Caco-2 (cell line): ENCODE measurements at places on chromosomes 3 and 15.

DNA sequence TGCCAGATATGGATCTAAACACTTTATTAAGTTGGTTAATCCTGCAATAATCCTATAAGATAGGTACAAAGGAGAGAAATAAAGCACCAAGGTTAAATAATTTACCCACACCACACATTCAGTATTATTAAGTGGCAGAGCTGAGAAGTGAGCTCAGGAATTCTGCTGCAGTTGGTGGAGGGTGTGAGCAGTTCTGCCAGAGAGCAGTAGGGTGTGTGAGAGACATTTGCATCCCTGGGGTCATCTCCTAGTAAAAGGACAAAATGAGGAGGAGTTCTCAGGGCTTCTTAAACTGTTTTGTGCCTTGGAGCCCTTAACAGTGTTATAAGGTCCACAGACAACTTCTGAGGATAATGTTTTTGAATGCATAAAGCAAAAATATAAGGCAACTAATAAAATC, 484.5 kb downstream of the TAFA4 start:
- DNase-seq = no peak

GRCh38 chr3:106862067-106862466, 515.2 kb upstream of the CCDC54 start:
- no peak for DNase-seq

- no peak for DNase-seq
Measured at GRCh38 chr3:108472001-108472591, 38.3 kb downstream of the MYH15 start.

DNA sequence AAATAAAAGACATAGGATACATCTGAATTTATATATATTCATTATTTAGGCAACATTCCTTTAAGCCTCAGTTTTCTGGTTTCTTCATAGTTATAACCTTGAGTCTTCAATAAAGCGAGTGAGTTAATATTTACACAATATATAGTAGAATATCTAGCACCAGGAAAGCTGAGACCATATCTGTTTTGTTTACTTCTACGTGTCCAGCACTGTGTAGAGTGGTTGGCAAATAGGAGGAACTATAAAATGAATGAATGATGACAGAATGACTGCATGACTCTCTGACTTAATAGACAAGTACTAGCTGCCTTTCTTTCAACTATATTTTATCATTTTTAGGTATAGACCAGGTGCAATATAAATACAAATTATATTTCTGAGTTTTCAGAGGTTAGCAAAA, 197.8 kb upstream of the RBMS3 start:
- DNase-seq = no peak

- DNase-seq = no peak
Measured at GRCh38 chr3:159839561-159840379, 148.9 kb upstream of the IL12A start.

DNA sequence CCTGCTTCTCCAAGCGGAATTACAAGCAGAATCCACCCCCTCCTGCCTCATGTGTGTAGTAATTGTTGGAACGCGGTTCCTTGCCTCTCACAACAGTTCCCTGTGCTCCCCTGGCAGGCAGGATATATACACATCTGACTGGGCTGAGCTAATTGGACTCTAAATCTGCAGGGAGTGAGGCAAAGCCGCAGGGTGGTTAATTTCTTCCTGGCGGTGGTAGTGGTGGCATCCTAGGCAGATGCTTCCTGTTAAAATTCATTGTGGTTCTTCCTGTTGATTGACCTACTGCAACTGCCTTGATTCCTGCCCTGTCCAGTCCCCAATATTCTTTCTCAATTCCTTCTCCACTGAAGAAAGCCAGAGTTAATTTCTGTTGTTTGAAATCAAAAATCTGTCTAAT, 202.9 kb upstream of the PROK2 start:
- DNase-seq = no peak

GRCh38 chr3:12541625-12542024, 3.7 kb downstream of the MKRN2OS start:
- no peak for DNase-seq

GRCh38 chr3:23159929-23160328, 43.2 kb upstream of the UBE2E2 start:
- no peak for DNase-seq

GRCh38 chr3:80040067-80040466, 272.3 kb upstream of the ROBO1 start:
- no peak for DNase-seq

GRCh38 chr15:90035095-90035839, 34.1 kb downstream of the ZNF710 start:
- DNase-seq = peak; percentile 55

GRCh38 chr3:126867863-126868200, 115.1 kb upstream of the PLXNA1 start:
- DNase-seq = no peak

DNA sequence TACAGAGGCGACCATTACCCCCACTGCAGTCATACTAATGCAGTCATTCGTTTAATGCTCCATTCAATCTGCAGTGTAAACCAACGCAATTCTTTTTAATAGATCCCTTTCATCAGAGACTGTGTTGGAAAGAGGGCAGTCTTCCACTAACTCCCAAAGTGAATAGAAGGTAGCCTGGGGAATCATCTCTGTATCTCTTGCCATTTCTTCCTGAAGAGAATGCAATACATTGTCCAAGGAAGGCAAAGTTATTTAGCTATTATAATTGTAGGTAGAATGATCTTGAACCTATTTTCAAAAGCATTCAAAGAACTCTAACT, 1.3 kb upstream of the SLITRK3 start:
- no peak for DNase-seq

GRCh38 chr3:30474371-30474770, 132.0 kb upstream of the TGFBR2 start:
- no peak for DNase-seq

DNA sequence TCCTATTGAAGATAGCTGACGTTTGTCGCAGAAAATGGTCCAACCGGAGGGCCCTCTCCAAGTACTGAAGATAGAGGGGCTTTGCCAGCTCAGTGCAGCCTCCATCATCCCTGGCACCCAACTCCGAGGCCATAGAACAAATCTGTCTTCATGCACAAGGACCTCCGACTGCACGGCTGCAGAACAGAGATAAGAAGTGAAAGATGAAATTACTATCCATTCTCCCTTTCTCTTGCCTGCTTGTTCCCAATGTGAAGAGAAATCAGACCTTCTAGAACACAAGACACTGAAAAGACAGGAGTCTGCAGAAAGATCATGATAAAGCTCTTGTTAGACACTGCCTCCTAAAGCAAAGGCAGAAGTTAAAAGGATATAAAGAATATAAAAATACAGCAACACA, 19.9 kb downstream of the INO80 start:
- no peak for DNase-seq

DNA sequence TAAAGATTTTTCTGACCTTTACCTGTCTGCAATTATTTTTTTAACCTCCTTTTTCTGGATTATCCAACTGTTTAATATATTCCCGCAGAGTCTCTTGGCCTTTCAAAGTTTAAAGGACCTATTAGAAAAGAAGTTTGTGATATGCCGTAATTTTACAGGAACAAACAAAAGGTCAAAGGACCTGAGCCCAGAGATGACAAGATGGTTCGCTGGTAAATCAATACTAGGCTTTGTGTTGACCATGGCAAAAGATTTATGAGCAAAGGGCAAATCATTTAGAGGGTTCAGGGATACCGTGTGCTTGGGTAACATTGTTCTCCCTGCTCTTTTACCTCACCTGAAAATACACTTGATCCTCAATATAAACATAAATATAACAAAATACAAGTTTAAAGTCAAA, 923.5 kb downstream of the ROBO1 start:
- no peak for DNase-seq

- no peak for DNase-seq
Measured at GRCh38 chr15:80640531-80641121, 54.5 kb upstream of the ABHD17C start.

DNA sequence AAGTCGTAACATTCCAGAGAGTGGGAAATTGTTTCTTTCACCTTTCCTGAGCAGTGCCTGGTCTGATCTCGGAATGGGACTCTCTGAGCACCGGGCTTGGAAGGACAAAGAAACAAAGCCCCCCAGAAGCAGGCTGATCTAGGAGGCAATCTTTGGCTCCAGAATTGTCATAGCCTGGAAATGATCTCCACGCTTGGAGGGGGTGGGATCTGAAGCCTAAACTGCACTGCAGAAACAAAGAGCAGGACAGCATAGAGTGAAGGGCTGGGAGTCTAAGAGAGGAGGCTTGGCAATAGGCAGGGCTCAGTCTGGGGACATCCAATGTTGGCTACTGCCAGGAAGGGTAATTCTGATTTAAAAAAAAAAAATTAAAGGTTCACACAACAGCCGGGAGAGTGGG, 1.9 kb downstream of the CRABP1 start:
- DNase-seq = no peak

DNA sequence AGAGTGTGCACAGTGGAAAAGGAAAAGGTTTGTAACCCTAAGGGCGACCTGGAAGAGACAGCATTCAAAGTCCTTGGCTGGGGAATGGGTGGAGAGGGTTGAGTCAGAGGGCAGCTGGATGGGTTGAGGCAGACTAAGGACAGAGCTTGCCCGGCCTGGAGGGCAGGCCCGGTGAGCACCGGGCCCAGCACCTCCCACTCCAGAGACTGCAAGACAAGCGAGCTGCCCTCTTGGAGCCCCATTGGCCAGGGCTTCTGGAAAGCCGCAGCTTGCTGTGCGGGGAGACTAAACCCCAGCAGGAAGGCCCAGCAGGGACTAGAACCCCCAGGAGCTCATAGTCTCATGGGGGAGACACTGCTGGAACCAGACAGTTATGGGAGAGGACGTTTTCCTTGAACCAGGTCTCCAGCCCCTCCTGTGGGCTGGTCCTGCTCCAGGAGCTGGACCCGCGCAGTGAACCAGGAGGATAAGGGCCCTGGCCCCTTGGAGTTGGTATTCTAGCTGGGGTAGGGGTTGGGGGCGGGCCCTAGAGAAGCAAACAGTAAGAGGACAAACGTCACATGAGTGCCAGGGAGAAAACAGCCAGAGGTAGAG, 59.1 kb downstream of the RGMA start:
- DNase-seq = peak; percentile 46

- no peak for DNase-seq
Measured at GRCh38 chr3:34183611-34184340, 385.3 kb downstream of the PDCD6IP start.

DNA sequence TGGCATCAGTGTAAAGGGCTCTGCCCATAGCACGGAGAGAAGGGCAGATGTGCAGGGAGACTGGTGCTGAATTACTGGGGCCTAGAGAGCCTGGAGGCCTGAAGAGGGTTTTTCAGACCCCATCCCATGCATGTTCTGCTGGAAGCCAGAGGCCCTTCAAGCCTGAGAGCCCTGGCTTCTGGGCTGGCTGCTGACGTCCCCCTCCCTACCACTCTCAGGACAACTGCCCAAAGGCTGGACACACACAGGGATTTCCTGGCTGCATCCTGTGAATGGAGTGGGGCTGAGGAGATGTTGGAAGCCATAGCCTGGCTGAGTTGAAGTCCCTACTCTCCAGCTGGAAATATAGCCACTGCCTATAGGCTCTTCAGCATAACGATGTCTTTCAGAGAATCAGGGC, 16.9 kb upstream of the DOCK3 start:
- no peak for DNase-seq

GRCh38 chr15:81567924-81568323, 193.9 kb upstream of the TMC3 start:
- DNase-seq = no peak

DNA sequence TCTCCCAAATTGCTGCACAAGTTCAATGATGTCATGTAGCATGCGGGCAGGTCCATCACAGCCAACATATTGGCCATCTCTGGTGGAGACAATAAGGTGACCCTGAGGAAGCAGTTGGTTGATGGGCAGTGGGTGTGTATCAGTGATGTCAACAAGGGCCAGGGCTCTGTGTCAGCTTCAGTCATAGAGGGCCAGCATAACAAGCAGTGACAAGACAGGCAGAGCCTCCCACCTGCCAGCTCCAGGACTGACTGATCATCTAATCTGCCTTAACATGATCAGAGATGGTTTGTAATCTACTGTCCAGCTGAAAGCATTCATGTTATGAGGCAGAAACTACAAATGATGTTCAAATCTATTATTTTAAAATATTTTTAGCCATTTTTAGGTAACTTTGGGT, 62.3 kb downstream of the GLB1 start:
- DNase-seq = no peak

GRCh38 chr3:182405759-182406158, 387.5 kb upstream of the ATP11B start:
- DNase-seq = no peak

DNA sequence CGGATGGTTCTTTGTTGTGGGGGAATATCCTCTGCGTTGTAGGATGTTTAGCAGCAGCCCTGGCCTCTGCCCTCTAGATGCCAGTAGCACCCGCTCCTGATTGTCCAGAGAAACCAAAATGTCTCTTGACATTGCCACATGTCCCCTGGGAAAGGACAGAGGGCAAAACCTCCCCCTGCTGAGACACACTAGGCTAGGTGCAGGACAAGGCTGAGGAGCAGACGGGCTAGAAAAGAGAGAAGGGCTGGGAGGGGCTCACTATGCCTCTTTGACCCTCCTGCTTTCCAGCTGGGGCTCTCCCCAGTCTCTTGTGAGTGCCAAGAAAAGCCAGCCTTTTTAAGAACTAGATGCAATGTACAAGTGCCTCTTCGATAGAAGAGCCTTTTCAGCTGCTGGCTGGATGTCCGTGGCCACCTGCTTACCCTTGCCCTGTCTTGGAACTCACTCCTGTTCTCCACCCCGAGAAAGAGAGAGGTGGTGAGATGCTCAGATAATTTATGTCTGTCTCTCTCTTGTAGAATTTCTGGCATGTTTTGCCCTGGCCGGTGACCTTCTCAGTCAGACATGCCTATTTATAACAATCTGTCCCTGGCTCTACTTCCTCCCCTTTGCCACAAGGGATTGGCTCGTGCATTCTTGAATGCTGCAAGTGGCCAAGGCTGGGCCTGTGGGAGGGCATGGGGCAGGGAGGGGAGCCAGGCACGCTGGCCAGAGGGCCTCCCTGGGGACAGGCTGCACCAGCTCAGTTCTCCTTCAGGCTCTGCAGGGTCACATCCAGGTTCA, 142.6 kb downstream of the RPLP1 start:
- DNase-seq = no peak

DNA sequence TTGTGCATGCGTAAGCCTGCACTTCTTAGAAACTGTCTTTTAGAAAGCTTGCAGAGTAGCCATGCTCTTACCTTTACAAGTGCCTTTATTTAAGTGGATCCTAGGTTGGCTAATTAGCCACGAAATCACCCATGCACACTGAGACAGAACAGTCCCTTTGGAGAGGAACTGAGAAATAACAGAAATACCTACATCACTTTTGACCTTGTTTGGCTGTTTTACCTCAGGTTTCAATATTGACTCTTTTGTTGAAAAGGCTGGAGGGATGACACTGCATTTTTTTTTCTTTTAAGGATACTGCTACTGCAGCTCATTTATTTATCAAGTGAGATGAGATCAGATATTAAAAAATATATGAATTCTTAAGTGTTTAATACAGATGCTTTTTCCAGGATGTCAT, 155.6 kb upstream of the GOLIM4 start:
- DNase-seq = no peak

GRCh38 chr15:44128443-44128842, 66.6 kb downstream of the FRMD5 start:
- DNase-seq = no peak

DNA sequence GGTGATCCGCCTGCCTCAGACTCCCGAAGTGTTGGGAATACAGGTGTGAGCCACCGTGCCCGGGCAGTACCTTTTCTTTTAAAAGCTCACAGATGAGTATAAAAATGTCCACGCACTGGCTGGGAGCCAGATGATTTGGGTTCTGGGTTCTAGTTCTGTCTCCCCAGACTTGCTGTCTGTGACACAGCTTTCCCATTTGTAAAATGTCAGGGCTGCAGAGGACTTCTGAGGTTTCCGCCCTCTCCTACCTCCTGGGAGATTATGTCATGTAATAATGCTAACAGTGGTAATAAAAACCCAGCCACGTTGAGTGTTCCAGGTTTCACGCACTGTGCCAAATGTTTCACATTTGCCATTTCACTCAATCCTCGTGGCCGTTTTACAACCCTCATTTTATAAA, 1.3 kb upstream of the PPP4R2 start:
- DNase-seq = no peak
